ENCODE measurements at places on chromosomes 5 and 9.

GRCh38 chr5:149399775-149400174, 20.7 kb upstream of the IL17B start:
- no peak for DNase-seq

DNA sequence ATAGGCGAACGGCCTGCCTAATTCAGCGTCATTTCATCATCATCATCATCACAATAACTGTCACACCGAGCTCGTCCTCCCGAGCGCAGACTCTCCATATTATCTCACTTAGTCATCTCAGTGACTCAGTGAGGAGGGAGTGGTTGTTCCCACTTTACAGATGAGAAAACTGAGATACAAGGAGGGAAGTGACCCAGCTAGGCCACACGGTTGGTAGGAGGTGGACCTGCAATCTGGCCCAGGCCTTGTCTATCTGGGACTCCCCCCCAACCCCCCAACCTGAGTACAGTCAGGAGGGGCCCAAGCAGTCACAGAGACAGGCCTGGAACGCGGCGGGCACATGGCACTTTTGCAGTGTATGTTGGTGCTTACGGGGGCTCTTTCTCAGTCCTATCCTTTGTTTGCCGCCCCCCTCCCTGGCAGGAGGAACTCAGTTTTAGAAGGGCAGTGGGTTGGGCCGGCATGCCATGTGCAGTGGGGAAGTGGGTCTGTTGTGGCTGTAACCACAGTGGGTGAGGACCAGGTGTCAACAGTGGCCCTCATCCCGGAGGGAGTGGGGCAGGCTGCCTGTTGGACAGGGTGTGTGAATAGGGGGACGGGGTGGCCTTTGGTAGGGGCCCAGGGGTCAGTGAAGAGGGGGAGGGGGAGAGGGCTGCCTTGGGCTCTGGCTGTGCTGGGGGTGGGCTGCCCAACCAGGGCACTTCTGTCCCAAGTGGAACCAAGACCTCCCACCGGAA, 1.7 kb upstream of the RXRA start:
- no peak for DNase-seq

GRCh38 chr9:35324966-35325365, 163.2 kb downstream of the UNC13B start:
- no peak for DNase-seq

DNA sequence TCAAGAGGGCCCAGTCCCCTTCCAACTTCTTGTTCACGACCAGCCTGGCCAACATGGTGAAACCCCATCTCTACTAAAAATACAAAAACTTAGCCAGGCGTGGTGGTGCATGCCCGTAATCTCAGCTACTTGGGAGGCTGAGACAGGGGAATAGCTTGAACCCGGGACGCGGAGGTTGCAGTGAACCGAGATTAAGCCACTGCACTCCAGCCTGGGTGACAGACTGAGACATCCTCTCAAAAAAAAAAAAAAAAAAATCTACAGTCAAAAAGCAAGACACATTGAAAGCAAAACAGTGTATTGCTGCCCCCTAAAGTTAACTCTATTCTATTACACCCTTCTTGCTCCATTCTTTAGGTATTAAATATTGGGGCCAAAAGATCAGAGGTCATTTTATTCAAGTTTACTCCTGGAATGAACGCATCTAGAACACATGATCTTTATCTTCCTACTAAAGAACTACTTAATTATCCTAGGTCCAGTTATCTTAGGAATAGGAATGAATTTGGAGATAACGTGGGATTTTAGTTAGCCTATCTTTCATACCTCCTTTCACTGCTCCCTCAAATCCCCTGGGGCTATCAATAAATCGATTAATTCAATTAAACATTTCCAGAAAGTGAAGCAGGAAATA, 2.4 kb downstream of the ATG12 start:
- DNase-seq, result no peak

DNA sequence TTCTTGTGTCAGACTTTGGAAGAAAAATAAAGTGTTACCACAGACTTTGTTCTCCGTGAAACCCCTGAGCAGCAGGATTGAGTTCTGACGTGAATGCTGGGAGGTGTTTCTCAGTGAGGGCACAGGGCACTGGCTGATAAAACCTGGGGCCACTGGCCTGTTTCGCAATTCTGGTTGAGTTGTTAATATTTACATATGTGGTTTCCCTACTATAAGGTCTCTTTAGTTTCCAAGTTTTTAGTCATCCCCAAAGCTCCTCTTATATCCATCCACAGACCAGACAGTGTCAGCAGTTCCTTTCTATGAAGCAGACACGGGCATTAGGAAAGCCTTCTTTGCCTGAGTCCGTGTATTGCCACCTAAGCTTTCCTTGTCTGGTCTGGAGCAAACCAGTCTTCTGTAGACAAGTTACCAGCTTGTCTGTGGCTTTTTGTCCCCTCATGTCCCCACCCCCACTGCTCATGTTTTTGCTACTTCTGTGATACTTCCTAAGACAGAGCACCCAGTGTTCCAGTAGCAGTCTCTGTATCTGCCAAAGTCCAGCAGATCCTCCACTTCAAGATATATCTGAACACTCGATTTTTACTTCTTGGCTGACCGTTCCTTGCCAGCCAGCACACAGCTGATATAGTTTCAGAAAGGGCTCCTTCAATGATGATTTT, 42.0 kb downstream of the ACO1 start:
- no peak for DNase-seq

DNA sequence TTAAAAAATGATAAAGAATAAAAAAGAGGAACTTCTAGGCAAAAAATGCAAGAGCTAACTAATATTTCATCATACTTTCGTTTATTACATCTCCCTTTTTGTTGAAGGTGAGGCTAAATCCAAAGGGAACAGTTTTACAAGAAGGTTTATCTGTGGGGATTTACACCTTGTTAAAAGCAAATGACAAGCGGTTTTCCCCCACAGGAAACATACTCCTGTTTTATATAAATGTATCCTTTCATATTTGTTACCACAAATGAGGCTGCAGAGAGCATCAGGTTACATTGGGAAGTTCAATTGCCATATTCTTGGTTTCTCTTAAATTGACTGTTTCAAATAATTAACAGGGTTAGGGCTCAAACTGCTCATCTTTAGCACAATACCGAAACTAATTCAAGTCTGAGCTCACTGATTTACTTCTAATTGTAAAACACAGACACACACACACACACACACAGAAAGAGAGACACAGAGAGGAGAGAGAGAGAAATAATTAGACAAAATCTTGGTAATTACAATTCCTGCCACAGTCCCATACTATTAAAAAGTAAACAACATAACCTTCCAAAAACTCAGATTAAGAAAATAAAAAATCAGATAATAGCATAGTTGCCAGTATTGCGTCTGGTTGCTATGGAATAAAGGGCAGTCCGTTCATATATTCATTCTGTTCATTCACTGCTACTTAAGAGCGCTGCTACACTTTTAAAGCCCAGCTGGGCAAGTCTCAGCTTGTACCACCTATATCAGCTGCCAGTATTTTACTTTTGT, 17.1 kb downstream of the RFX3 start:
- DNase-seq, result no peak

DNA sequence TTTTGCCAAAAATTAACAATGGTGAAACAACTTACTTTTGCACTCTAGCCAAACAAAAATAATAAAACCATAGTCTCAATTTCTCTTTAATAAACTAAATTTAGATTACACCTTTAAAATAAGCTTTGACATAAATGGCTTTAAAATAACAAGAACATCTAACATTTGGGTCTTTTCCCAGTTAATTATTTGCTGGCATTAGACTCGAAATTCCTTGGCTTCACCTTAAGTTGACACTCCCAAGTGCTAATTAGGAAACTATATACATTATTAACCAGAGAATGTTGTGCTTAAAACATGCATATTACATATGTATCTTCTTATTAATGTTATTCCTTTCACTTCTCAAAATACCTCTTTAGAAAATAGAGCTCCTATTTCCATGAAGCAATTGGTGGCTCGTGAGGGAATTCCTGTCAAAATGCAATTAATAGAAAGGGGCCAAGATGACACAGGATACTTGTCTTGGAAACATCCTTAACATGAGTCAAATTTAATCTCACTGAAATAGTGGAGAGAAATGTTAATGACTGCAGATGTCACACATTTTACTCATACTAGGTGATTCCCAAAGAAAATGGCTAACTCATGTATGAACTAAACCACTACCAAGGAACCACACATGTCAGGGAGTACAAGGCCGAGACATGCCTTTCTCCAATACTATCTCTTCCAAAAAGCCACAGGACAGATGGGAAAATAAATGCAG, 932.9 kb upstream of the DMAC1 start:
- no peak for DNase-seq

DNA sequence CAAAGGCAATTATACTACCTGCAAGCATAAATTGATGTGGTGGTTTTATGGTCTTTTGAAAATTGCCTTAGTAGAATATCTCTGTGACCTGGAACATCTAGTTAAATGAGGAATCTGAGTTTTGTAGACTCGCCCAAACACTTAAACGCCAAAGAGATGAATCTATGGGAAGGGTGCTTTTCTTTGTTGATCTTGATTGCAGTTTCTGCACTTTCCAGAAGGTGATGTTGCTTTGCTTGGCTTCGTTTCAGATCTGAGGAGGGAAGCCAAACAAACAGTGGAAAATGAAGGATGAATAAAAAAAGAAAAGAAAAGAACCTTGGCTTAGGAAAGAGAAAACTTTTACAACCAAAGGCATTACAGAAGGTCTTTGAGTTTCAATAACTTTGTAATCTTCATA, 1021.2 kb downstream of the NR2F1-AS1 start:
- no peak for DNase-seq

- no peak for DNase-seq
Measured at GRCh38 chr5:107806705-107807104, 136.0 kb upstream of the EFNA5 start.

- DNase-seq, result peak; percentile 29
Measured at GRCh38 chr5:133251296-133252132, 199.7 kb downstream of the HSPA4 start.

- DNase-seq, result no peak
Measured at GRCh38 chr9:109934857-109935215, 154.8 kb downstream of the PALM2AKAP2 start.

DNA sequence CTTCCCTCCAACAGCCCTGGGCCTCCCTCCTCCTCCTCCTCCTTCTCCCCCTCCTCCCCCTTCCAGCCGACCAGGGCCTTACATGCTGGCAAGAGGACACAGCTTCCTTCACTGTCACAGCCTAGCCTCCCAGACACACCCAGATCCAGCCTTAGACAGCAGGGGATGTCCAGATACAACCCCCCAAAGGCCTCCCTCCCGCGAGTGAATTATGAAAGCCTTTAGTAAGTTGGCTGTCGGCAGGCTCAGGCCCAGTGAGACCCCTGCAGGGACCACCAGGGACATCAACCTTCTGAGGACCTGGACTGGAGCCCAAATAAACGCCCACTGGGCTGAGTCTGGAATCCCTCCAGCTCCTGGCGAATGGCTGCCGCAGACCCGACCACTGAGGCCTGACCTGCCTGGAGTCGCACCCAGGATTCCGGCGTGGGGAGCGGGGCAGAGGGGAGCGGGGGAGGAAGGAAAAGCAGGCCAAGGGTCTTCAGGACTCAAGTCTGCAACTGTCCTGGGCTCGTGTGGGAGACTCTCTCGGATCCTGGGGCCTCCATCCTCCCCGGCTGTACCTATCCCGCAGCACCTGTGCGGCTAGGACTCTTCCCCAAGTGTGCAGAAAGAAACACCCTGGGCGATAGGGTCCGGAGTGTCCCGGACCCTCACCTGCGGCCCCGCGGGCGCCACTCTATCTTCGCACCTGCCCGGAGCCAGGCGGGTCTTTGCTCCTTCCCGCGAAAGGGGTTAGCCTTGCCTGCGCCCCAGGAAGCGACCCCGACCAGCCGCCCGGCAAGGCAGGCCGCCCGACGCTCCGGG, 705 bp downstream of the SEPTIN8 start:
- no peak for DNase-seq

- no peak for DNase-seq
Measured at GRCh38 chr5:6376974-6377520, 1.3 kb downstream of the MED10 start.

- no peak for DNase-seq
Measured at GRCh38 chr9:105344283-105344682, 99.8 kb downstream of the SLC44A1 start.

- DNase-seq, result peak; percentile 60
Measured at GRCh38 chr9:38026021-38026809, 42.8 kb downstream of the SHB start.

GRCh38 chr5:166499447-166500240, 1791.8 kb upstream of the WWC1 start:
- no peak for DNase-seq

- DNase-seq, result no peak
Measured at GRCh38 chr5:131096774-131097710, 68.0 kb downstream of the HINT1 start.

GRCh38 chr5:75510836-75511434, 494 bp downstream of the CERT1 start:
- no peak for DNase-seq

DNA sequence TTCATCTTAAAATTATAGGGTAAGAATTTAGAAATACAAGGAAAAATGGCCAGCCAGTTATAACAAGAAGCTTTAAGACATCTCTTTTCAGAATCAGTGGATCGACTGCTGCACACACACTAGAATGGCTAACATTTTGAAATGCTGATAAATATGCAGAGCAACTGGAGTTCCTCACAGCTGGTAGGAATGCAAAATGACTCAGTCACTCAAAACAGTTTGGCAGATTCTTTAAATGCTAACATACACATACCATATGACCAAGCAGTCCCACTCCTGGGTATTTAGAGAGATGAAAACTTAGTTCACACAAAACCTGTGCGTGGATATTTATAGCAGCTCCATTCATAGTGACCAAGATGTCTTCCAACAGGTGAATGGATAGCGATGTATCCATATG, 23.2 kb upstream of the PSAT1 start:
- no peak for DNase-seq

GRCh38 chr9:115615000-115615401, 497.0 kb upstream of the TNC start:
- DNase-seq, result no peak

- no peak for DNase-seq
Measured at GRCh38 chr9:131082774-131083512, 13.4 kb upstream of the AIF1L start.

GRCh38 chr5:138110266-138110963, 26.6 kb downstream of the WNT8A start:
- DNase-seq, result no peak

DNA sequence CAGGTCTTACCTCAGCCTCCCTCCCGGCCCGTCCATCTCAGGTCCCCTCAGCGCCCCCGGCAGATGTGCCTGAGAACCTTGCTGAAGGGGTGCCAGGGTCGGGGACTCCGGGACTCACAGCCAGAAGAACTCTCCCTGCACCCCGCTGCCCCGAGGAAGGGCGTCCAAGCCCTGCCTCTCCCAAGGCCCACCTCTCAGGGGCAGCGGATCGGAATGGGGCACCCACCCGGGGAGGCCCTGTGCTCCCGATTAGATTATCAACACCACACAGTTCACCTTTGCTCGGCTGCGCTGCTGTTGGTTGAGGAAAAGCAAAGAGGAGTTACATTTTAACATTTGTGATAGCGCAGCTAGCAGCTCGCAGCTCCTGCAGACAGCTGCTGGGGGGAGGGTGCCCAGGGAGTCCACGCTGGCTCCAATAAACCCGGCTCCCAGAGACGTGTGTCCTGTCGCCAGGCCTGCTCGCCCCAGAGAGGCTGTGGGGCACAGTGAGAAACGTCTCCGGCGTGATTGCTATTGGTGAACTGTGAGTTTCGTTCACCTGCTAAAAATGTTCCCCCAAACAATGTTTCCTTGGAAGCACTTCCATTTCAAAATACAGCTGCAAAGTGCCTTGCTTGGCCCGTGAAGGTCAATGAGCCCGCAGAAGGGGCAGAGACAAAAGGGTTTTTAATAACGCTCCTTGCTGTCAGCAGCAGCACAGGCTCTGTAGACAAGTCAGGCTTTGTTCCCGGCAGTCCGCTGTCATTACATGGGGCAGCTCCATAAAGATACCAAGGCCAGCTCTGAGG, 18.6 kb upstream of the SLC6A19 start:
- DNase-seq, result no peak
